ENCODE measurements at places on chromosomes 11 and 22.
A peak's percentile ranks its signal among the peaks of the same experiment; 100 is the strongest.

GRCh38 chr22:26546282-26546681, 34.0 kb upstream of the TFIP11 start:
- no peak for DNase-seq

- DNase-seq: no peak
Observed at GRCh38 chr11:111265421-111265820, 19.9 kb downstream of the POU2AF2 start.

DNA sequence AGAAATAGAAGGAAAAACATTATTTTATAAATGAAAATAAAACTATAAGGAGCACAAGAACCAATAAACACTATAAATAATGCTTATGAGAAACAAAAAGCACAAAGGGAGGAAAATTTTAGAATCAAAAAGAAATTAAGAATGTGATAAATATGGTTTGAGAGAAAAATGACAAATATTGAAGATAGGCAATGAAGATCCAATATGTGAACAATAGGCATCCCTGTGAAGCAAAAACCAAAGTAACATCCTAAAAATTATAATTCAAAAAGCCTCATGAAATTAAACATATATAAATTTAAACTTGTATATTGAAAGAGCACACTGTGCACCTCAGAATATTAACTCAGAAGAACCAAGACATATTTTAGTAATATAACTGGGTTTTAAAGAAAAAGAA, 216.2 kb downstream of the GRIK4 start:
- DNase-seq: no peak

DNA sequence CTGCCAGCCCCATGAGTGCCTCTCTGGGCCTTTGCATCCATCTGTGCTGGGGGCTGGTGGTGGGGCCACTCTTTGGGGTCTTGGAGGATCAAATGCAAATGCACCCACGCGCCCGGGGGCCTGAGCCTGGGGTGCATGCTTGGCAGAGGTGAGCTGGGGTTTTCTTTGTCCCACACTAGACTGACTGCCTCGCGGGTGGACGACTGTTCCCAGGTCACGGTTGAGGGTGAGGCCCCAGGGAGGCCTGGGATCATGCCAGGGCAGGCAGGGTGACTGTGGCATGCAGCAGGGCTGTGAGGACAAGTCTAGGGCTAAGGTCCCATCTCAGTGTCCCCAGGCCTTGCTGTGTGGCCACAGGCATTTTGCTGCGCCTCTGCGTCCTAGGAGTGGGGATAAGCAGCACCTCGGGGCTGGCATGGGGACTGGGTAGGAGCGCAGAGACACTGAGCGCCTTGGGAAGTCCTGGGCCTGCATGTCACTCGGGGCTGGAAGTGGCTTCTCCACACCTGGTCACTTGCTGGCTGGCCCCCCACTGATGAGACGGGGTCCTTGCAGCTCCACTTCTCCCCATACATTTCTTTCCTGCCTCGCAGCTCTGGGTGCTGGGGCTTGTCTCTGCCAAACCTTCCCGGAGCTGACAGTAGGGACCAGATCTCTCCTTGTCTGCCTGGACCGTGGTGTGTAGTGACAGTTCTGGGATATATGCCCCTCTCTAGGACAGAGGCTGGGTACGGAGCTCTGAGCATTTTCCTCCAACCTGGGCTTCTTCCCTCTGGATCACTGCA, 133.1 kb downstream of the CTTN start:
- DNase-seq: no peak

DNA sequence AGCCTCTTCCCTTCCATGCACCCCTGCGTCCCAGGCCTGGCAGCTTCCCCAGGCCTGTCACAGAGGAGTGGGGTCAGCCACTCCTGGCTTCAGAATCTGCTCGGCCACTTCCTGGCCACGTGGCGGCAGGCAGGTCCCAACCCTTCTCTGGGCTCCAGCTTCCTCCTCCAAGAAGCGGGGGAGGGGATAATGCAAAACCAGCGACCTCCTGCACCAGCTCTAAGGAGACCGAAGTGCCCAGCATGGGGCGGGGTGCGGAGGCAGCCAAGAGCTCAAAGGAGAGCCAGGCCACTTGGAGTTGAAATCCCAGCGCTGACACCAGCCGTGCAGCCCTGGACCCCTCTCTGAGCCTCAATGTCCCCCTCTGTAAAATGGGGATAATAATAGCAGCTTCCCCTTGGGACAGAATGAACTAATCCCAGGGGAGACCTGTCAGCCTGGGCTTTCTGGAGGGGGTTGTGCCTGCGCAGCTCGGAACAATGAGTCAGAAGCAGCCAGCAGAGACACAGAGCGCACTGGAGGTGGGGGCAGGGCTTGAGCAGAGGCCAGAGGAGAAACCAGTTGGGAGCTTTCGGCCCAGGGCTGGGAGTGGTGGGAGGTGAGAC, 22.8 kb upstream of the PICK1 start:
- DNase-seq: no peak

DNA sequence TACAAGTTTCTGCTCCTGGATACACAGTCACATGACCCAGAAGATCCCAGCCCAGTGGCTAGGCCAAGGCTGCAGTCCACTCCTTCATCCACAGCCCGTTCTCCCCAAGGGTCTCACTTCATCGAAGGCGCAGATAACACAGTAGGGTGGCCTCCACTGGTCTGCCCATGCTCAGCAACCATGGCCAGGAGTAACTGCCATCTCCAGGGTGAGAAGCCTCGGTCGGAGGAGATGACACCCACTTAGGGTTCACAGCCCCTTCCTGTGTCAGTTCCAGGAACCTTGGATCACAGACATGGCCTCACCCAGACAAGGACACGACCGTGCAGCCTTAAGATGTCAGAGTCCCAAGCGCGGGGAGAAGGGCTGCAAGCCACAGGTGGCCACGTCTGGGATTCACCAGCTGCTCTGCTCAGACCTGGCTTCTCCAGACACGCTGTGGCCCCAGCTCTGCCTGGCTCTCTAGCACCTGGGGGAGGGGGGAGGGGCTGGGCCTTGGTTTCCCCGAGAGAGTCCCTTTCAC, 2.6 kb downstream of the BET1L start:
- no peak for DNase-seq

GRCh38 chr11:27281740-27282590, 81.0 kb downstream of the CCDC34 start:
- no peak for DNase-seq

DNA sequence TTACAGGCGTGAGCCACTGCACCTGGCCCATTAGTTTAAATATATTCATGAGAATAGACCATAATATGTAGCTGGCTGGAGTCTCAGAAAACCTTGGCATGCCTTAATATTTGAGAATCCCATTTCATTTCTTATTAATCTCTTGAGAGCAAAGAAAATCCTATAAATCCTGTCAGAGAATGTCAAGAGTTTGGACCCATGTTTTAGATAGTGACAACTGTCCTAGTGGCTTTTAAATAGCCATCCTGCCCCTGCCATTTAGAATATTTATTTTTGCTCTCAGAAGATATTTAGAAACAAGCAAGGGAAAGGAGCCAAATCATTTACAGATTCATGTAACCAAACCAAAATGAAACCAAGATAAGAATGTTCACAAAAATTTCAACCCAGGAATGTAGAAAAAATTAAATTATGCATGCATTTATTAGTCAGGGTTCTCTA, 107.2 kb downstream of the SWAP70 start:
- no peak for DNase-seq

GRCh38 chr11:114821621-114822412, 143.5 kb downstream of the NXPE2 start:
- peak; percentile 69 for DNase-seq

DNA sequence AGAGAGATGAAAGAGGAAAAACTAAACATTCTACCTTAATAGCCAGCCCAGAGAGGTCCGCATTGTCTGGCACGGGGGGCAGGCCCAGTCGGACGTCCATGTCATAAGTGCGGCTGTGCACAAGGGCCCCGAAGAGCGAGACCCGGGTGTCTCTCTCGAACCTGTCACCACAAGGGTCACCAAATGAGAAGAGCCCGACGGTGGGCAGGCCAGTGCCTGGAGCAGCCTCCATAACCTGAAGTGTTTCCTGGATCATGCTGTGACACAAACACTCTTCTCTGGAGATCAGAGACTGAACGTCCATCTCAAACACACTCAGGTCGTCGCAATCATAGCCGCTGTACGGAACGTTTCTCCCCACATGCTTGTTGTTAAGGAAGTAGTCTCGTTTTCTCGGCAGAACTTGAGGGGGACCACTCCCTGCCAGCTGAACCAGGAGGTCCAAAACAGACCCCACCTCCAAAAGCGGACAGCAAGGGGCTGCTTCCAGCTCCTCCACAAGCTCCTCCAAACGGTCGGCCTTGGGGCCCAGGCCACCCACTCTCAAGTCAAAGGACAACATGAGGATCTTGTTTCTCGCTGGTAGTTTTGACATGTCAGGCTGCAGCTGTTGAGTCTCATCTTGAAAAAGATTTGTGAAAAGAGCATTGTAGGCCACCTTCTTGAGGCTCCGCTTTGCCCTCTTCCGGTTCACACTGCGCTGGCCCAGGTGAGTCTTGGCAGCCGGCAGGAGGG, 971 bp downstream of the TUBGCP6 start:
- DNase-seq: no peak

GRCh38 chr11:118673361-118674081, 5.9 kb downstream of the TREH start:
- DNase-seq: no peak

DNA sequence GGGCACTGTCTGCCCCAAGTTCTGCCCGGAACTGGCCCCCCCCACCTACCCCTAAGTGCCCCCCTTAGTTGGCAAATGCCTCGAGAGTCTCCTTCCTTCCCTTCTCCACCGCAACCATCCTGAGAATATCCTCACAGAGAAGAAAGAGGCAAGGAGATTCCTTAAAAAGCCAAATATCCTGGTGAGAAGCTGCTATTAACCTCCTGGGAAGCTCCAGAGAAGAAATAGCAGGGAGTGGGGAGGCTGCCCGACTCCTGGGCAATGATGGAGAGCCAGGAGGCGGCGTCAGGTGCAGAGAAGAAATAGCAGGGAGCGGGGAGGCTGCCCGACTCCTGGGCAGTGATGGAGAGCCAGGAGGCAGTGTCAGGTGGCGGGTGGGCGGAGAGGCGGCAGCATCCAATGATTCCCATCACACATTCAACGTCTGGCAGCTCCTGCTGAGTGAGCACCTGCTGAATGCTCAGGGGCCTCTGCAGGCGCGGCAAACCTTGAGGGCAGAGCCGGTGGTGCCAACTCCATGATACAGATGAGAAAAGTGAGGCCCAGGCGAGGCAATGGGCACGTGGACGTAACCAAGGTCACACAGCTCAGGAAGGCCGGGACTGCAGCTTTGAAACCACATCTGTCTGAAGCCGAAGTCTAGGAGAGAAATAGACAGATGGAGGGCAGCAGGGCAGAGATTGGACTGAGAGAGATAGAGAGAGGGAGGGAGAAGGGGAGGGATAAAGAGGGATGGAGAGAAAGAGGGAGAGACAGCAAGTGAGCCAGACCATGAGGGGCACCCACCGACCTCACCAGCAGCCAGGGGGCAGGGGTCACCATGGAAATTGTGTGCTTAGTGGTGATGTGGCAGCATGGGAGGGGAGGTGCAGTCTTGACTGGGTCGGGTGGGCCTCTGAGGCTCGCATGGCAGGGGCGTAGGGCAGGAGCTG, 58.3 kb downstream of the CYTH4 start:
- peak; percentile 56 for DNase-seq

- no peak for DNase-seq
Observed at GRCh38 chr11:118691926-118692830, 12.7 kb upstream of the TREH start.
